HL-60 (cell line): ENCODE measurements at places on chromosomes 5 and 9.
A peak's percentile ranks its signal among the peaks of the same experiment; 100 is the strongest.

GRCh38 chr5:135327429-135328127 is 71.5 kb downstream of the MACROH2A1 start:
- DNase-seq, result no peak

DNA sequence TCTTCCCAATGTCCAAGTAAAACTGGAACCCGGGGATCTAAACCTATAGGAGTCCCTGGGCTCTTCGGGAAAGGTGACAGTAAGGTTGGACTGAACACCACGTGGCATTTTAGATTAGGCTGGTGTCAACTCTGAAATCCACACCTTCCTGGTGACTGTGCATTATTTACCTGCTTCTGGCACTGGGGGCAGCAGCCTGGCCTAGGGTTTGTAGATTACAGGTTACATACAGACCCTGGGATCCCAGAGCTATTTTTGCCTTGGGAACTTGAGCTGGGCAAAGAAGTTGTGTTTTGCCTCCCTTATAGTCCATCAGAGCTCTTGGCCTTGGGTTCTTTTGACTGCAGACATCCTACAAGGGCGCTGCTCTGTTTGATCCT is 173.2 kb downstream of the DAB2IP start:
- DNase-seq, result no peak

GRCh38 chr5:165157219-165157618 is 1651.8 kb downstream of the MAT2B start:
- DNase-seq, result no peak

- DNase-seq, result no peak
These were observed 38.6 kb upstream of the GGTA1 start for GRCh38 chr9:121538221-121538620.

DNA sequence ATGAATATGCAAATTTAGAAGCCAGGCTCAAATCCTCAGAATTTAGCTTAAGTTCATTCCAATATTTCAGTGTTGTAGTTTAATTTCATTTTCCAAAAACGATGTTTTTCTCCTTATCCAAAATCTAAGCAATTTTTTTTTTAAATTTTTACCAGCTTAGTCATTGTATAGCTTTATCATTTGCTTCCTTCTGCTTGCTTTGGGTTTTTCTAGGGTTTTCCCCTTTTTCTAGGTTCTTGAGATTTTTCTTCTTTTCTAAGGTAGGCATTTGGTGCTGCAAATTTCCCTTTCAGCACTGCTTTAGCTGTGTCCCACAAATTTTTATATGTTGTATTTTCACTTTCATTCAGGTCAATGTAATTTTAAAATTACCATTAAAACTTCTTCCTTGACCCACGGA is 34.4 kb upstream of the CCDC112 start:
- no peak for DNase-seq

GRCh38 chr5:103600086-103600485 is 37.5 kb upstream of the NUDT12 start:
- DNase-seq, result no peak

DNA sequence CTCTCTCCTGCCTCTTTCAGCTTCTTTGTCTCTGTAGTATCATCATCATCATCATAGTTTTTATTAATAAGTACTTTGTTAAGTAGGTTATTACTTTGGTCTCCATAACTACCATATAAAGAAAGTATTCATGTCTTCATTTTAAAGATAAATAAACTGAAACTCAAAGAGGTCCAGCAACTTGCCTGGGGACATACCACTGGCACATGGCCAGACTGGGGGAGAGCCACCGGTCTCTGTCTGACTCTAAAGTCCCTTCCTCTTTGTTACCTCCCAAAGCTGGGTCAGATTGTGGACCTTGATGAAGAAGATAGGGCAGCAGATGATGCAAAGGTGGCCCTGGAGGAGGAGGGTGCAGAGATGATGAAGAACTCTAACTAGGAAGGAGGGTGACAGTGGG is 8.5 kb downstream of the CDX1 start:
- no peak for DNase-seq

- peak; percentile 64 for DNase-seq
These were observed 31.5 kb upstream of the NCS1 start for GRCh38 chr9:130140706-130141105.

DNA sequence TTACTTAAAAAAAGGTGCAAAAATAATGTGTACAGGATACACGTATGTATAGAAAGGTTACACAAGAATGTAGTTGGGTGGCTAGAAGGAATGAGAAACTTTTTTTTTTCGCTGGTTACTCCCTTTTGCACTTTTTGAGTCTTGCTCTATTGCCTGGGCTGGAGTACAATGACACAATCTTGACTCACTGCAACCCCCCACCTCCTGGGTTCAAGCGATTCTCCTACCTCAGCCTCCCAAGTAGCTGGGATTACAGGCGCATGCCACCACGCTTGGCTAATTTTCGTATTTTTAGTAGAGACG is 15.8 kb downstream of the FBXW11 start:
- no peak for DNase-seq

- DNase-seq, result no peak
These were observed 78.2 kb downstream of the ALDH7A1 start for GRCh38 chr5:126516852-126517251.

- DNase-seq, result peak; percentile 18
These were observed 580.8 kb downstream of the BNC2 start for GRCh38 chr9:16289639-16290038.

DNA sequence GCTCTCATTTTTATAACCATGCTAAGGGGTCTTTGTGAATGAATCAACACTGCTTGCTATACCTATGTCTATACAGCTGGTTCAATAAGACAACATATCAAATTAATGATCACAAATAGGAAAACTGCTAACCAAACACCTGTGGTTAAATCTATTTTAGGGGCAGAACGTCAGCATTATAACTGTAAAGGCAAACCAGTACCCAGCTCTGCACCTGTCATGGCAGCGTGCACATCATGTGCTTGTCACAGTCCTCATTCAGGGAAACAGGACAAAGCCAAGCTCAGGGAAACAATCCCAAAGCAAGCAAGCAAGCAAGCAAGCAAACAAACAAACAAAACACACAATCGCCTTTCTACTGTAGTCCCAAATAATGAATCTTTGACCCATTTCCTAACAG is 277.7 kb upstream of the DAP start:
- DNase-seq, result no peak

GRCh38 chr9:137055385-137056364 is 1.8 kb upstream of the ENTPD2 start:
- no peak for DNase-seq

DNA sequence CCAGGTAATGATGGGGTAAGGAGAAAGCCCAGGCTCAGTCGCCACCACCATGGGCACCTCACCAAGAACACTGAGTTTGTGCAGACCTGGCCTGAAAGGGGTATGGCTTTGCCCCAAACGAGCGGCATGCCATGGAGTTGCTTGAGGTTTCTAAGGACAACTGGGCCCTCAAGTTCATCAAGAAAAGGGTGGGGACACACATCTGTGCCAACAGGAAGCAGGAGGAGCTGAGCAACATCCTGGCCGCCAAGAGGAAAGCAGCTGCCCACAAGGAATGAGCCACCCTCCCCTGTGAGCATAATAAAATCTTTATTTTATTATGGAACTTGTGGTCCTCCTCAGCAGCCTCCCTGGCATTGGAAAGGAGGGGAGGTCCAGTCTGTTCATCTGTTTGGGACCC is 23.8 kb downstream of the CD14 start:
- peak; percentile 62 for DNase-seq

DNA sequence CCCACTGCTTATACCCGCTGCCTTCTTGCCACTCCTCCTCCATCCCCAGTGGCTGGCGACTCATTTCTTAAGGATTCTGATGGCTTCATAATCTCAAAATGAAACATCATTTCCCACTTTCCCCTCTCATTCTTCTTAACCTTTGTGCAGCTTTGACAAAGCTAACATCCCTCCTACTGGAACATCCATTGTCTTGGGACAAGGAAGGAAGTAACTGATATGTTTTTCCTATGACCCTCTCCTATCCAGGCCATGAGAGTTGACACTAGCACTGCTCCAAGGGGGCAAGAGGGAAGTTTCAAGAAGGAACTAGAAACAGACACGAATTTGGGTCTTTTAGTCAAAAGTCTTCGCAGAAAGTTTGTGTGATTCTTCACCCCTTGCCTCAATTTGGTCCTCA is 71.7 kb upstream of the SNX2 start:
- no peak for DNase-seq

DNA sequence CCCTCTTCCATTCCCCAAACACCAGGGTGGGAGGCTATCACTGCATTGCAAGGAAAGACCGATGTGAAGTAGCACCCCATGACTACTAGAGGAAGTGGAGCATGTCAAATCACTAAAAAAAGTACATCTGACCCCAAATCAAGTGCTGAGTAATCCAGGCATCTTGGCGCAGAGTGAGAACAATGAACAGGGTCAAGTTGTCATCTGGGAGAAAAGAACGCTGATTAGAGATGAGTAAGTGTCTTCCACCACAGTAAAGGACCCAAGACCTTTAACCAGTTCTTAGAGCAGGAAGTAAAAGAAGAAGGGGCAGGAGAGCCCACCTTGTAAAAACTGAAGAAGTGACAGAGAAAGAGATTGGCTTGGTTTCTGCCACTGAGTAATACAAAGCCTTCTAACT is 75.0 kb upstream of the RAD23B start:
- DNase-seq, result no peak

DNA sequence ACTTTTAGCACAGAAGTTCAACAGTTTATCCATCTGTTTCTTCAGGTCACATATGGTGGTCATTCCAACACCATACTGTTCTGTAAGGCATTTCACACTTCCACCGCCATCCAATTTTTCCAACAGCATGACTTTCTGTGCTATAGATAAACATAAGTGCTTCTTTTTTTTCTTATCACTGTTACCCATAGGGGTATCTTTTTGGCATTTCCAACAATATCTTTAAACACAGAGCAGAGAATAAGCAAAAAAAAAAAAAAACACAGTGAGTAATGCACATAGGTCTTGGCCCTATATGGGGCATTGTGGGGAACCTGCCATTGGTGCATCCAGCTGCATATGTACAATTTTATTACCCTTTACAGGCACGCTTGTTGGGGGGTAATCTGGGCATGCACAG is 12.2 kb upstream of the ZNF367 start:
- DNase-seq, result no peak

DNA sequence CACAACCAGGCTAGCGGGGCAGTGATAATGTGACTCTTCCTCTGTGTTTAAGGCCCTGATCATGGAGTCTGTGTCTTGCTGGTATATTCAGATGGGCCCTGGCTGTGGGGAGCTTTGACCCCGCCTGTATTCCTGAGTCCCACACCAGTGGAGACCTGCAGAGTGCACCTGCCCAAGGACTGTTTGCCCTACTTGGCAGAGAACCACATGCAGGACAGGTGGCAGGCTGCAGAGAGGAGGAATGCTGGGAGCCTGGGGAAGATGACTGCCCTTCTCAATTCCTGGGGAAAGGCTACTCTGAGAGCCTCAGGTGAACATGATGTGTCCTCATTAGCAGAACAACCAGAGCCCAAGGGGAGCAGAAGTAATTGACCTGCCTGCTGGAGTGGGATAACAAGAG is 36.2 kb downstream of the IARS1 start:
- no peak for DNase-seq

DNA sequence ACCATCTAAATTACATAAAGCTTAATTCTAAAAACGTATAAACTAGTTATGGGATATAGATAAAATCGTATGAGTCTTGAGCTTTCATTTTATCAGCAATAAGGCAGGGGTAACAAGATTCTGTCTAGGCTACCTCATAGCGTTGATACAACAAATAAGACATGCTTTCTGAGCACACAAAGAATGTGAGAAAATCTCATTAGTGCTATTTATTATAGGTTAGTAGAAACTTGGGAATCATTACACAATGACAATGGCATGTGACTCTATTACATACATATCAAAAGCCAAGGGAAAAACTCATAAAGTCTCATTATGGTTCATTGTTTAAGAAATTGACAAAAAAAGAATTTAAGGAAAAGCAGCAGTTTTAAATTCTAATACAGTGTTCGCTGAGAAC is 448.6 kb downstream of the PLK2 start:
- no peak for DNase-seq

- no peak for DNase-seq
These were observed 163.2 kb downstream of the TRIO start for GRCh38 chr5:14306329-14306815.

GRCh38 chr9:123390337-123391135 is 34.5 kb downstream of the CRB2 start:
- DNase-seq, result no peak

DNA sequence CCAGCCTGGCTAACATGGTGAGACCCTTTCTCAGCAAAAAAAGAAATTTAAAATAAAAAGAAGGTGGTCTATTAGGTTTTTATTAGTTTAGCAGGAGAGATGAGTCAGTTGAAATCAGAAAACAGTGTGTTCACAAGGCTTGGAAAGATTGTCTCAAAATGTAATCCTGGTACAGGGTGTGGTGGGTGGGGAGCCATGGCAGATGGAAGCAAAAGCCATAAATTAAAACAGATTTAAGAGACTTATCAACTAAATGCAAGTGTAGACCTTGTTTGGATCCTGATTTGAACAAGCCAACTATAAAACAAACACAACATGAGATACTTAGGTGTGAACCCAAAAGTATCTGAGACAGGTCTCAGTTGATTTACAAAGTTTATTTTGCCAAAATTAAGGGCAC is 42.8 kb upstream of the KLF9 start:
- no peak for DNase-seq

DNA sequence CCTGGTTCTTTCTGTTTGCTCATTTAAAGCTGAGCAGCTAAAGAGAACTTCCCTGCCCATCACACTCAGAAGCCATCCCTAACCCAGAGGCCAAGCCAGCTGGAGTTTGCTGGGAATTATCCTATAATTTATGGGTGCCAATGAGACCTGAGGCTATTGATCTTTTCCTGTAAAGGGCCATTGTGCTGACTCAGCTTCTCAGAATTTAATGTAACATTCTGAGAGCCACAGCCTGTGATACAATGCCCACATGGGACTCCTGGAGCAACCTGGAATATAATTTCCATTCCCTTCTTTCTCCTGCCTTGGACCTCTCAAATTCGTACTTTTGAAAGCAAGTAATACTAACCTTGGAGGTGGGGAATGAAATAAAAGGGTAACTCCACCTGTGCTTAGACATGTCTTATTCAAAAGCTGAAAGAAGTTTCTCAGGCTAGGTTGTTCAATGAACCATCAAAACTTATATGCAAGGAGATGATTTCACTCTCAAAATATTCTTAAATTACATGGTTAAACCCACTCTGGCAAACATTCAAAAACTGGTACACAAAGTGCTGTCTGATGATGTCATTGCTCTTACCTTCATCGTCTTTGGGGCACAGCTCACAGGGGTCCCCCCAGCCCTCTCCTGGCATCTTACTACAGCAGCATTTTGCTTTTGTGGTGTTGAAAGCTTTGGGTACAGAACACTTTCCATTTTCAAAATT is 206.7 kb downstream of the SLC12A2 start:
- DNase-seq, result no peak

GRCh38 chr9:23041466-23041865 is 594.8 kb downstream of the DMRTA1 start:
- DNase-seq, result no peak

- no peak for DNase-seq
These were observed 8.9 kb upstream of the DPP7 start for GRCh38 chr9:137123468-137123837.

DNA sequence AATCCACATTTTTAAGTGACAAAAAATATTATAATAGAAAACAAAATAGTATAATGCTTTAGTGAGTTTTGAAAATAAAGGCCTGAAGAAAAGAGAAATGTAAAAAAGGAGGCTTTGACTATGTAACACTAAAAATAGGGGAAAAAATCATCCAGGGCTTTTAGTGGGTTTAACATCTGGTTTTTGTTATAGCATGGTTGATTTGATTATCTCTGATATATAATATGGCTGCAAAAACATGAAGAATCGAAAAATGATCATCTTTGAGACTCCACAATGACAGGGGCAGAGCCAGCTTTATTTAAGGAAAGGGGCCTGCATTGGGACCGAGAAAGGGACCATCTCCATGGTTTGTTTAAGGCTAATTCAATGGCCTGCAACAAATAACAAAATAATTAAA is 393.8 kb downstream of the PLK2 start:
- DNase-seq, result no peak

- peak; percentile 24 for DNase-seq
These were observed 56.6 kb downstream of the WHRN start for GRCh38 chr9:114448706-114449105.
